ENCODE measurements at places on chromosomes 3 and 15. TPM values are rescaled to one million over a fixed set of nuclear protein-coding genes. Genes with fewer than 3 reads are reported as not detected.
A peak's percentile ranks its signal among the peaks of the same experiment; 100 is the strongest.

TM4SF18 gene
- total RNA-seq = 1.5 TPM

LMCD1 gene
- 81.2 TPM for total RNA-seq

PLD1 gene
- total RNA-seq = 55.1 TPM

FAM43A gene
- 47.7 TPM for total RNA-seq

- DNase-seq = no peak
- H3K27ac ChIP-seq = no peak overlapping the region
- no peak overlapping the region for H3K4me3 ChIP-seq
- no peaks in the 10 kb centered on the region for H3K27me3 ChIP-seq
- no peaks in the 10 kb centered on the region for H3K4me1 ChIP-seq
Observed at GRCh38 chr3:71562938-71563337, 20.6 kb downstream of the FOXP1 start.

GRCh38 chr15:78714890-78715289 is 73.9 kb upstream of the CHRNB4 start:
- no peak overlapping the region for H3K27ac ChIP-seq
- DNase-seq = no peak
- H3K4me3 ChIP-seq = no peak overlapping the region
- no peaks in the 10 kb centered on the region for H3K36me3 ChIP-seq

DNA sequence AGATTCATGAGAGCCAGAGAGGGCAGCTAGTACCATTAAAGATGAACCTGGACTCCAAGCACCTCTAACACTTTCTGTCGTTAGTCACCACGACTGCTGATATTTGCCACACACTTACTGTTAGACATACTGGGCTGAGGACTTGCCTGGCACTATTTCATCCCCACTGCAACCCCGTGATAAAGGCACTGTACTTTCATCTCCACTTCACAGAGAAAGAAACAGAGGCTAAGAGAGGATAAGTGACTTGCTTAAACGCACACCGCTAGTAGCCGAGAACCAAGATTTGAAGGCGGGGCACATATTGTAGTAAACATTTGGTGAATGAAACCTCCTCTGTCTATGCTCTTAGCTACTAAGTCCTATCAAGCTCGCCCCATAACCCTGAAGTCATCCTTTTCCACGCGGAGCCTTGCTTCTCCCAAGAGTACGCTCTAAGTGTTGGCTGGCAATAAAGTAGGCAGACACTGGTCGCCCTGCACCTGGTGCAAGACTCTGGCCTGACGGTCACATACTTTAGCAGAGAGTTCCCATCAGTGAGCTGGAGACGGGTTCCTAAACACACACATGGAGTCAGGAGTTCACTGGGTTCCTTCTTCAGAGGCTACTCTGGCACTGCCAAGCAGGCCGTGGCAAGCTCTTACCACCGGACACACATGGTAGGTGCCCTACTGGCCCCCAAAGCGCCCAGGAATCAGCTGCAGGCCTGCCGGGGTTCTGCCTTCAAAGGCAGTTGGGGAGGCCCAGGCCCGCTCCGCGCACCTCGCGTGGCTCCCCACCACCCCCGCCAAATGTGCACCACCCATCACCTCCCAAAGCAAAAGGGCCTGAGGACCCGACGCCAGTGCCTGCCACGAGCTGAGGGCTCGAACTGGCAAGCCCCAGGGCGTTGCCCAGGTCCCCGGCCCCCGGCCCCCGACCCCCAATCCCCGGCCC is 951 bp downstream of the POMGNT2 start:
- no peaks in the 10 kb centered on the region for H3K4me1 ChIP-seq
- H3K4me3 ChIP-seq = peak overlapping the region; percentile 81
- no peaks in the 10 kb centered on the region for H3K36me3 ChIP-seq
- no peaks in the 10 kb centered on the region for H3K27me3 ChIP-seq
- no peak for DNase-seq
- peak overlapping the region; percentile 71 for H3K27ac ChIP-seq

DNA sequence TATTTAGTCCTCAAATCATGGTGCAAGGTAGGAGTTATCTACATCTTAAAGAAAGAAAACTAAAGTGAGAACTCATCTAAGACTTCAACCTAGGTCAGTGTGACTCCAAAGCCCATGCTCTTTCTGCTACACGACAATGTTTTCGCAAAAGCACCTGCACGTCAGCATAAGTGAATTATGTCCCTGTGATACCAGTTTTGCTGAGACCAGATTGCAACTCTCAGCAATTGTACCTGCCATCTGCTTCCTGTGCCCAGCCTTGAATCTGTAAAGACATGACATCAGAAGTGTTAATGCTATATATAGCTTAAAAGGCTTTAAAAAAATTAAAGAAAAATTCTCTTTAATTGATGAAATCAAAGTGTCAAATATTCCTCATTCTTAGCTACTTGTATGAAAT is 43.4 kb downstream of the RETNLB start:
- no peaks in the 10 kb centered on the region for H3K27me3 ChIP-seq
- no peak for DNase-seq

DNA sequence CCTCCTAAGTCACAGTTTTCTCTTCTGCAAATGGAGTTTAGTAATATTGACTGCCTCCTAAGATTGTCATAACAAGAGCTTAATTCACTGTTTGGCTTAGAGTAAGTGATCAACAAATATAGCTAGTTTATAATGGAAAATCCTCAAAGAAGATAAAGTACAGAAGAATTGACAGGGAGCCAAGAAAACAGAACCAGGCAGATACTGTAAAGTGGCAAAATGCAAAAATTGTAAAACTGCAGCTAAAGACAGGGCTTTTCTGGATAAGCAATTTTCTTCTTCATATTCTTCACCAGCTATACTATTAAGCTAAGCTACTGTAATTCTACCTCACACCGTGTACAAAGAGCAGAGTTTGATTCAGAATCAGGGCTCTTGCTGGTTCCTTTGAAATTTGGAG is 148.6 kb downstream of the ARPP21 start:
- no peak overlapping the region for H3K27ac ChIP-seq
- DNase-seq = no peak
- no peaks in the 10 kb centered on the region for H3K27me3 ChIP-seq
- no peaks in the 10 kb centered on the region for H3K4me1 ChIP-seq

DNA sequence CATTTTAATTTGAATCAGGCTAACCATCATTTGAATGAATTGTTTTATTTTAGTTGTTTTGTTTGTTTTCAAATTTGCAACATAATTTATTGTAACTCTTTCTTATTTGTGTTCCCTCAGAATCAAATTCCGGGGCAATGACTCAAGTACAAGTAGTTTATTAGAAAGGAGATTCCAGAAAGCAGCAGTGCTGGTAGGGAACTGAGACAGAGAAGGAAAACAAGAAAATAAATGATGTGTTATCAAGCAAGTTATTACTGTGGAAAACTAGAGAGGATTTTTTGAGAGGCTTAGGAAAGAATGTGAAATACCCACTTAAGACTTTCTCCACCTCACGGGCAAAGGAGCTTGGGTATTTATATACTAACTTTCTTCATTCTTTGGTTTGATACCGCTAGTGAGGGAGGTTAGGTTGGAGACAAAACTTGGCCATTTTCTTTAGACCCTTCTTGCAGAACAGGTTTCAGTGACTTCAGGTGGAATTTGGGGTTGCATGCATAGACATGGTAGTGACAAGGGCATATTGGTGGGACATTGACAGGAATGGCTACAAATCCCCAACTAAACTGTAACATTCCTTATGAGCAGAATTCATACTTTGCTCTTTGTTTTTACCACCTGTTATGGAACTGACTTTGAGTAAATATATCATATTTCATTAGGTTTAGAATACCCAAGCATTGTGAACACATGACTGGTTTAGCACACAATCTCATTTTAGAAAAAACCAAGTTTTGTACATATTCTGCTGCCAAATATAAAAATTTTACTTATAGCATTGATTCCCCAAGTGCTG is 254.3 kb downstream of the ZBBX start:
- no peak overlapping the region for H3K27ac ChIP-seq
- no peaks in the 10 kb centered on the region for H3K27me3 ChIP-seq
- no peak for DNase-seq
- H3K4me1 ChIP-seq = no peaks in the 10 kb centered on the region
- no peak overlapping the region for H3K4me3 ChIP-seq
- no peaks in the 10 kb centered on the region for H3K36me3 ChIP-seq

GRCh38 chr3:10992017-10992942 is at the start of gene SLC6A1:
SLC6A1 (plus strand) TSS chr3:10992748; CDS start chr3:11017212, 24,464 bp downstream.
- no peak for DNase-seq
- H3K4me3 ChIP-seq = peak within 1 kb of the TSS; percentile 29
- H3K27ac ChIP-seq = no peak within 1 kb of the TSS
- no peaks in the 10 kb centered on the region for H3K4me1 ChIP-seq

DNA sequence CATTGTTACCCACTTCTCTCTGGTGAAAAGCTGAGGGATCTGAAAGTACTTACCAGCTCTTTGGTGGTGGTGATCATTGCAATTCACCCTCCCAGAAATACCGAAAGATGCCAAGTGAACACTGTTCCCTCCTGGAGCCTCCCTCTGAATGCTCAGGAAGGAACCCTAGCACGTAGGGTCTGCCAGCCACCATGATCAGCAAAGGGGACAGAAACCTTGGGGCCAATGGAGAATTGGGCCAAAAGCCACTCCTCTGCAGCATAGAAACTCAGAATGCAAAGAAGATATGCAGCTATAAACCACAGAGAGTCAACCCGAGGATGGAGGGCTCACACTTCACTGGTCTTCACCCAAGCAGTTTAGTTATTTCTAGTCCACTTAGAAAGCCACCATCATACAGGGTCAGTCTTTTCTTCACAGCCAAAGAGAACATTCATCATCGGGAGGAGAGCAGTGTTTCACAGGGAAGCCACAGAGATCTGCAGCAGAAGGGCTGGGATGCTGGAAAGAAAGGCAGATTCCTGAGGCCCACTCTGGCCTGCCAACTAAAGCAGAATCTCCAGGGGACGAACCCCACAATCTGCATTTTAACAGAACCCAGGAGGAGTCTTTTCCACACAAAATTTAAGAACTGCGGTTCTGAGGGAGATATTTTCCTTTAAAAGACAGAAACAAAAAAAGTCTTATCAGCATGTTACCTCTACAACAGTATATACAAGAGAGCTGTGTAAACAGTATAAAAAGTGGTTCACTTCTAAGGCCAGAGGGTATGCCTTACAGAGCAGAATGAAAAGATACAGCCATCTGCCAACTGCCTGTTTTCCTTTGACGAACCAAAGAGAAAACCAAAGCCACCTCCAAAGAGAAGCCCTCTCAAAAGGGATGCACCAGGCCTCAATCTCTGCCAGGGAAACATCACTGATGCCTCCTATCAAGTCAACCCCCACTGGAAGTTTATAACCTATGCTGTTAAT is 11.3 kb downstream of the TBC1D2B start:
- H3K4me1 ChIP-seq = no peaks in the 10 kb centered on the region
- peak overlapping the region; percentile 95 for H3K27ac ChIP-seq
- H3K4me3 ChIP-seq = no peak overlapping the region
- DNase-seq = no peak
- H3K27me3 ChIP-seq = no peaks in the 10 kb centered on the region
- no peaks in the 10 kb centered on the region for H3K36me3 ChIP-seq

- H3K27me3 ChIP-seq = no peaks in the 10 kb centered on the region
- peak overlapping the region; percentile 55 for H3K4me3 ChIP-seq
- DNase-seq = peak; percentile 48
- H3K27ac ChIP-seq = peak overlapping the region; percentile 88
- no peaks in the 10 kb centered on the region for H3K36me3 ChIP-seq
Observed at GRCh38 chr3:32401556-32402081, 10.0 kb downstream of the CMTM7 start.

DNA sequence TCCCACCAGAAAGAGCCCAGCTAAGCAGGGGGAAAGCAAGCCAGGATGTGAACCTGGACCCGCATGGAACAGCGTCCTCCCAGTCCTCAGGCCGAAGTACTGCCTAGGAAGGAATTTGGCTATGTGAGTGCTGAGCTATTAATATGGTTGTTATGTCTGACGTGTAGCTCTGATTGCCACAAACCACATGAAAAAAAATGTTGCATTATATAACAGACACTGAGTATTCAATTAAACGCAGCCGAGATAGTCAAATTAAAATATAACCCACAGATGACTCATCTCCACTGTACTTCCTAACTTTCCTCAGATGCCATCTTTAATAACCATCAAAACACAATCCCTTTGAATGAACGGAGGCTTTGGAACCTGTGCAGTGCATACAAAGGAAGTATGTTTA is 111.1 kb downstream of the GABRB3 start:
- H3K36me3 ChIP-seq = no peaks in the 10 kb centered on the region
- H3K4me1 ChIP-seq = no peaks in the 10 kb centered on the region
- no peak for DNase-seq
- no peak overlapping the region for H3K4me3 ChIP-seq
- no peaks in the 10 kb centered on the region for H3K27me3 ChIP-seq

Measured in tibial nerve (tissue), 4 donors.